ENCODE measurements at places on chromosomes 5 and 9.
A peak's percentile ranks its signal among the peaks of the same experiment; 100 is the strongest.

GRCh38 chr5:132019857-132020555 lies 8.5 kb upstream of the ACSL6 start:
- no peak for DNase-seq

- DNase-seq, result no peak
Observed at GRCh38 chr5:13643196-13643595, 301.3 kb downstream of the DNAH5 start.

GRCh38 chr5:111134087-111134486 lies 41.9 kb downstream of the WDR36 start:
- no peak for DNase-seq

DNA sequence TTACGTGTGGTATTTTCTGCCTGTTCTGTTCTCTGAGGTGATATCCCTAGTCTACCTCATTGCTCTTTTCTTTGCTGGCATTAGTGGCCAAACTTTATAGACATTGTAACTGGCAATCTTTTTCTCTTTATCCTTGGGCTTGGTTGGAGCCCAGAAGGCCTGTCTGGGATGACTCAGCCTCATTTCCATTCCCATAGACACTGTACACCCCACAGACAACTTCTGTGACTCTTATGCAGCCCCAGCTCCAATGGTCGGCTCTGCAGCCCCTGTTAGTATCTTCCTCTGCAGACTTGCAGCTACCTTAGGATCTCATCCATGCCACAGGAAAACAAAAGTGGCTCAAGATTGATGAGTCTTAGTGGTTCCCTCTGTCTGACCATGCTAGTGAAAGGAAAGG lies 79.8 kb downstream of the CFAP95 start:
- DNase-seq, result peak; percentile 60

Measured in kidney capillary endothelial cell (primary cell).